ENCODE measurements at places on chromosomes 11 and 22.
A peak's percentile ranks its signal among the peaks of the same experiment; 100 is the strongest.

GRCh38 chr22:39833610-39834009 is 60.0 kb downstream of the ENTHD1 start:
- DNase-seq = no peak

GRCh38 chr22:38172832-38173640 is 8.6 kb downstream of the PLA2G6 start:
- no peak for DNase-seq

DNA sequence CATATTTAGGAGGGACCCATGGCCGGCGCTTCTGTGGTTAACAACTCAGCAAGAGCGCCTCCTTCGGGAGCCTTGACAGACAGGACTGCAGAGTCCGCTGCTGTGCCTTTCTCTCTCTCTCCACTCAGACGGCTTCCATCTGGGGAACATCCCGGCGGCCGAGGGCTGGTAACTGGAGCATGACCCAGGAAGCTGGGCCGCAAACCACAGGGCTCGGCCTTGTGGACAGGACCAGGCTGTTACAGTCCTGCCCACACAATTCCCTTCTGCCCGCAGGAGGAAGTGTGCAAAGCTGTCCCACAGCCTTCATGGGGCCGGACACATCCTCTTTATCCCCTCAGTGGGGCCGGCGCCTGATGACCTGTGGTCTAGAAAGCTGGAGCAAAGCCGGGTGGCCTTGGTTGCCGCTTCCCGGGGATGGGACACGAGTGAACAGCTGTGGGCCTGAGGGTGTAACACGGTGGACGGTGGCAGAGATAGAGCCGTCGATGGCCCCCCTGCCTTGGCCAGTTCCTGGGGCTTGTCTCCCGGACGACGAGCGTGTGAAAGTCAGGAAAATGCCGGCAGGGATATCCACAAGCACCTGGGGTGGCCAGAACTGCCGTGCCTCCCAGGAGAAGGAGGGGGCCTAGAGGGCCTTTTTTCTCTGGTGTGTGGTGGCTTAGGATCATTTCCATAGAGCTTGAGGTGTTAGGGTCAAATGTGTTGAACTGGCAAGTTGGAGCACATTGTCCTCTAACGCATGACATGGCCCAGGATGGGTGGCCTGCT is 50.1 kb downstream of the FBLN1 start:
- DNase-seq = peak; percentile 99

GRCh38 chr22:24416095-24416494 is 11.3 kb upstream of the ADORA2A start:
- no peak for DNase-seq

DNA sequence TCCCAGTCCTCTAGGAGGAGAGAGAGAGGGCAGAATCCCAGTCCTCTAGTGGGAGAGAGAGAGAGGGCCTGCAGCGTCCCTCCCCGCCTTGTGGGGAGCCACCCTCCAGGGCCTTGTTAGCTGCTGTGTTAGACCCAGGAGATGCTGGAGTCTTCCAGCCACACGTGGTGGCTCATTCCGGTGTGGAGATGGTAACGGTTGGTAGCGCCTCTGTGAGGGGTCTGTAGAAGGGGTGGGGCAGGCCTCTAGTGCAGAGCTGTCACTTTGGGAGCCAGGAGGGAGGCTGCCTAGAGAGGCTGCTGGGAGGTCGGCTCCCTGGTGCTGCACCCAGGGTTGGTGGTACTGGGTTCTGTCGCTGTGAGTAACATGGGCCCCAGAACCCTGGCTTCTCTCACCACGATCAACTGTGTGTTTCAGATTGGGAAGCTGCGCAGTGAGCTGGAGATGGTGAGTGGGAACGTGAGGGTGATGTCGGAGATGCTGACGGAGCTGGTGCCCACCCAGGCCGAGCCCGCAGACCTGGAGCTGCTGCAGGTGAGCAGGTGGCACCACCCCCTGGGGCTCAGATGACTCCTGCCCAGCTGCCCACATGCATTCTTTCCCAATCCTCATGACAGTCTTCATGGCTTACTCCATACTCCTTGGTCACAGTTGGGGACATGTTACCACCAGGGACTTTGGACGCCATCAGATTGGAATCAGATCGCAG is 27.3 kb downstream of the TOM1 start:
- DNase-seq = no peak

- no peak for DNase-seq
These were observed 12.5 kb downstream of the MADD start for GRCh38 chr11:47282462-47282861.

DNA sequence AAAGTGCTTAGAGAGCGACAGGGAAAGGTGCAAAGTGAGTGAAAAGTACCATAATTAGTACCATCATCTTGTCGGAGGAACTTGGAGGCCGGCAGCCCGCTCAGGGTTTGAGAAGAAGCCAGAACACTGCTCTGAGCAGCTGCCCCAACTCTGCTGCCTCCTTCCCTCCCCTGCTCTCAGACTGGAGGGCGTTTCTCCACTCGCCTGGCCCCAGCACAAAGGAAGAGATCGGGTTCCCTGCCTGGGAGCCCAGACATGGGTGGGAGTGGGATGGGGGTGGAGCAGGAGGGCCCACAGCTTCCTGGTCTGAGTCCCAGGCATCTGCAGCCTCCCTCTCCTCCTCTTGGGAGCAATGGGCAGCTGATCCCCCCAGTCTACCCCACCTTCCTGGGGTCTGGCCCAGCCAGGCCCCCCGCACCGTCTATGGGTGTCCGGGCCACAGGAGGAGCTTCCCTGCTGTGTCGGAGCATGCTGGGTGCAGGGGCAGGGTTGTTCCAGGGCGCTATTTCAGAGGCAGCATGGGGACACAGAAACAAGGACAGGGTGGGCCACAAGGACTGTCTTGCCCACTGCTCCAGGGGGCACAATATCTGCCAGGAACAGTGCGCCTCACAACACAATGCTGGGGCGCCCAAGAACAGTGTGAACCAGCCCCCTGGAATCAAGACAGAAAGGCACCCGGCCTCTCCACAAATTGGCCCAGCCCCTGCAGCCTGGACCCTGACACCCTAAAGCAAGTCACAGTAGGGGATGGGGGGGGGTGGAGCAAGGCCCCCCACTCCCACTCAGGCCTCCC is 4.8 kb downstream of the LIF start:
- DNase-seq = no peak

GRCh38 chr11:68358416-68358815 is 46.0 kb downstream of the LRP5 start:
- DNase-seq = no peak

- peak; percentile 39 for DNase-seq
These were observed 25.0 kb upstream of the SUSD2 start for GRCh38 chr22:24156141-24156912.

DNA sequence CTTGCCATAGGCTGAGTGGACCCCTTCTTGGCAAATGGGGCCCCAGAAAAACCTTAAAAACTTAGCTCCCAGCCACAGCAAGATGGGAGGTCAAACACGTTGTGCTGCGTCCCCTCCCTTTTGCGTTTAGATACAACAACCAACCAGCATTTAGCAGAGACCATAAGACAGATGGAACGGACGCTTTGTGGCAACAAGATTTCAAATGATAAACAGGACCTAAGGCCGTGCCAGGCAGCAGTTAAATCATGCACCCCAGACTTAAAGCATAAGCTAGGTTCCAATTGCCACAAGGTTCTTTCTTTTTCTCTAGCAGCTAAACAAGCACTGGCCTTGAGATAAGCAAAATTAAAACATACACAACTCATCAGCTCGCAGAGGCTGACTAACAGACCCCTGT is 39.4 kb upstream of the NTM start:
- no peak for DNase-seq

DNA sequence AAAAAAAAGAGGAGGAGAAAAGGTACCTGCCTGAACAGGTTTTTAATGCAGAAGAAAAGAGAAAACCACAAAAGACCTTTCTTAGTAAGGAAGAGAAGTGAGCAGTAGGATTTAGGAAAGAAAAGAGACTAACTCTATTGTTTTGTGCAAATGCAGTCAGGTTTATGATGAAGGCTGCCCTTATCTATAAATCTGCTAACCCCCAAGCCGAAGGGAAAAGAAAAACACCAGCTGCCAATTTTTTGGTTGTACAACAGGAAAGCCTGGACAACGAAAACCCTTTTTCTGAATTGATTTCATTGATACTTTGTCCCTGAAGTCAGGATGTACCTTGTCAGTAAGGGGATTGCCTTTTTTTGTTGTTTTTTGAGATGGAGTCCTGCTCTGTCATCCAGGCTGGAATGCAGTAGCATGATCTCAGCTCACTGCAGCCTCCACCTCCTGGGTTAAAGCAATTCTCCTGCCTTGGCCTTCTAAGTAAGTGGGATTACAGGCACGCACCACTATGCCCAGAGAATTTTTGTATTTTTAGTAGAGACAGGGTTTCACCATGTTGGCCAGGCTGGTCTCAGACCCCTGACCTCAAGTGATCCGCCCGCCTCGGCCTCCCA is 21.2 kb downstream of the POLD4 start:
- DNase-seq = no peak

GRCh38 chr22:29769723-29770321 is 2.7 kb downstream of the UQCR10 start:
- DNase-seq = no peak

- no peak for DNase-seq
These were observed 8.1 kb downstream of the RELA start for GRCh38 chr11:65654375-65655349.

- DNase-seq = no peak
These were observed 381.6 kb downstream of the ETS1 start for GRCh38 chr11:128205796-128206195.

DNA sequence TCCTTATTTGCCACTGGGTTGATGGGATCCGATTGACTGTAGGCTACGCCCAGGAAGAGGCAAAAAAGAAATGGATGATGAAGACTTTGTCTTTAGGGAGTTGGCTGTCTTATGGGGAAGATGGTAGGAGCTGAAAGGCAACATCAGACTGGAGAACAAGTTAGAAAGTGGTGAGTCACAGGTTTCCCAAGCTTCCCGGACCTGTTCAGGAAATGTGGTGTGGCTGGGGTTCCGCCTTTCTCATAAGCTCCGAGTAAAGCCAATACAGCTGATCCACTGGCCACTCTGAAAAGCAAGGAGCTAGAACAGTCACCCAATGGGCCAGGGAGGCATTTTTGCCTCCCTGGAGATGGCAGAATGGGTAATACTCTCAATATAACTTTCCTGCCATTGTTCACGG is 194.5 kb downstream of the SNX19 start:
- no peak for DNase-seq

DNA sequence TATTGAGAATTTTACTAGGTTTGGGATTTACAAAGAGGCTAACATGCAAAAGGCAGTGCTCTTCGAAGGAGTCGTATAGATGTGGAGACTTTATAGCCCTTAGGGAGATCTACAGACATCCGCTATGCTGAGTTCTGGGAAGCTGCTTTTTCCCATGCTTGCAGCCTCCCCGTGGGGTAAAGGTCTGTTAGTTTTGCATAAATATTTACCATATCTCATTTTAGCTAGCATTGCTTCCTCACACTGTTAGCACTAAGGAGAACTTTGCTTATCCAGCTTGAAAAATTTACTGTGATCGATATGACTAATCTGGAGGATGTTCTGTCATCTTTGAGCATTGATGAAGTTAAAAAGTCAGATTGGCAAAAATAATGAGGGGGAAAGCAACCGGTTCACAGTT is 18.6 kb downstream of the ARHGEF12 start:
- no peak for DNase-seq

GRCh38 chr11:112249871-112250610 is 10.6 kb downstream of the PLET1 start:
- no peak for DNase-seq

DNA sequence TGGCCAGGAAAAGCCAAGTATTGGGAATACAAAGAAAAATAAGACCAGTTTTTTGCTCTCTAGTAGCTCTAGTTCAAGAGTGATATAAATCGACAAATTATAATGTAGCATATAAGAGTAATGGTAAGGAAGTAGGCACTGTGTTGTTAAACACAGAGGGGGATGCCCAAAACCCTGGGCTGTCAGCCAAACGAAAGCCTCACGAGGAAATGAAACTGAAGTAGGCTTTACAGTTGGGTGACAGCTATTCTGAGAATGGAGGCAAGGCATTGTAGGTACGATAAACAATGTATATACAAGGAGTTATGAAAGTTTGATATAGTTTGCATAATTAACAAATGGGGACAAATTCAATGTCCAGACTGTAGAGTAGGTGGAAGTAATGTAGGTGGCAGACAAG is 176.4 kb downstream of the FAM181B start:
- DNase-seq = no peak

DNA sequence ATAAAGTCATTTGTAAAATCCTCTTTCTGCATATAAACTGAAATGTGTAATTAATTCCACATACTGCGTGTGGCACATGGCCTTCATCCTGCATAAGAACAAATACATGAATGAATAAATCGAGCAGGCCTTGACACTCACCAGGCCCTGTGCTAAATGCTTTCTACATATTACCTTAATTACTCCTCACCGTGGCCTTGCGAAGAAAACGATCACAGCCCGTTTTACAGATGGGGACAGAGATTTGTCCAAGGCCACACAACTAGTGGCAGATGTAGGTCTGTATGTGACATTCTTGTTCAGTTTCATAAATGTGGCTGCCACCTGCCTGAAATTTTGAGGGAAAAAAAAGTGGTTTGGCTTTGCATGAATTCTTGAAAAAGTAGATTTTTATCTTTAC is 5.8 kb upstream of the CCND1 start:
- DNase-seq = no peak

DNA sequence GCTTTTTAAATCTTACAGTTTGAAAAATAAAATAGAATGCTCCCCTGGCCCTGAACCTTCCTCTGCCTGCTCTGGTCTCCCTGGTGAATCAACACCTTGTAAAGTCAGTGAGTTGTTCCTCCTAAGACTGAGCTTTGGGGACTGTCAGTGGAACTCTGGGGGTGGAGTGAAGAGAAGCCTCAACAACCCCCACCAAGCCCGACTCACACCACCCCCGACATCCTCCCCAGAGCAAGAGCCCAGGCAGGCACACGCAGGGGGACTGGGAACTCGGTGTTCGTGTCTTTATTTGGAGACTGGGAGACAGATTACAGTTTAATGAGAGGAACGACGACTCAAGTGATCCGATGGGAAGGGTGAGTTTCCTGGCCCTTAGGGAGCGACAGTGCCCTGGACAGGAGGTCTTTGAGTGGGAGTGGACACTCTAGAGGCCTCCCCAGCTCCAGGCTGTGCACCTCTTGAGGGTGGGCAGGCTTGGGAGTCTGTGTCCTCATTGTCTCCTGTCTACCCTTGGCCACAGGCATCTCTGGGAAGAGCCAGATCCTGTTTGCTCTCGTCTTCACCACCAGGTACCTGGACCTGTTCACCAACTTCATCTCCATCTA is 6.2 kb downstream of the KDELR3 start:
- no peak for DNase-seq

- DNase-seq = no peak
These were observed 185.3 kb upstream of the LARGE1 start for GRCh38 chr22:34105461-34106062.

- DNase-seq = peak; percentile 94
These were observed 16.0 kb upstream of the BMAL1 start for GRCh38 chr11:13261591-13262061.

- DNase-seq = no peak
These were observed 9.5 kb downstream of the IRF7 start for GRCh38 chr11:606245-606644.

GRCh38 chr11:57155400-57155799 is 26.4 kb upstream of the LRRC55 start:
- DNase-seq = no peak

GRCh38 chr22:23539135-23539838 is 40.8 kb downstream of the IGLL1 start:
- peak; percentile 56 for DNase-seq

Data from HCEC 1CT (cell line).